GM20000 (cell line): ENCODE measurements at places on chromosomes 2 and 18.

DNA sequence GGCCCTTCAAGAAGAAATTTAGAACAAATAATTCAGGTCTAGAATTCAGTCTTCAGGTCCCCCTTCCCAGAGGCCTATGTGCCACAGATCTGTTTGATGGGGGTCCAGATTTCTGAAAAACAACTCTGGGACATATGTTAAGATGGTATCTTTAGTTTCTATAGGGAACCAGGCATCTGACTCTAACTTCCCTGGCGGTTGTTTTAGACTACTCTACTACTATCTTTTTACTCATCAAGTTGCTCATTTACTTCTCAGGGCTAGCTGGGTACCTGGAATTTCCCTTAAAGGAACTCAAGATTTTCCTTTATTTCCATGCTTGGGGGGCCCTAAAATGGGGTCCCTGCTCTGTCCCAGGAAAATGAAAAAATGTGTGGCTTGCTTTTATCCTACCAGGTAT lies 114.7 kb upstream of the RAB6C start:
- DNase-seq = no peak

DNA sequence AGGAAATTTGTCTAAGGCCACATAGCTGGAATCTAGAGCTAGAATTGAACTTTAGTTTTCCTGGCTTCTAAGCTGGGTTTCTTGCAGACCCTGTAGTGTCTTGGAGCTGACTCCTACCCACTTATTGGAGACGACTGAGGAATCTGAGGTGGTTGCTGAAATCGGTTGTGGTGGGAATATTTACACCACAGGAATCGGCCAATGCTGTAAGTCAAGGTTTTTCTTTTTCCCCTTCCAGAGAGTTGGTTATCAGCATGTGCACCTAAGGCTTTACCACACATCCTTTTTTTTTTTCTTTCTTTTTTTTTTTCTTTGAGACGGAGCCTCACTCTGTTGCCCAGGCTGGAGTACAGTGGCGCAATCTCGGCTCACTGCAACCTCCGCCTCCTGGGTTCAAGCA lies 9.4 kb downstream of the CABLES1 start:
- no peak for DNase-seq

GRCh38 chr2:189726271-189726670 lies 36.3 kb downstream of the OSGEPL1 start:
- DNase-seq = no peak

GRCh38 chr2:26495705-26496297 lies 17.9 kb upstream of the OTOF start:
- no peak for DNase-seq

GRCh38 chr2:1833726-1834125 lies 89.4 kb upstream of the PXDN start:
- no peak for DNase-seq

DNA sequence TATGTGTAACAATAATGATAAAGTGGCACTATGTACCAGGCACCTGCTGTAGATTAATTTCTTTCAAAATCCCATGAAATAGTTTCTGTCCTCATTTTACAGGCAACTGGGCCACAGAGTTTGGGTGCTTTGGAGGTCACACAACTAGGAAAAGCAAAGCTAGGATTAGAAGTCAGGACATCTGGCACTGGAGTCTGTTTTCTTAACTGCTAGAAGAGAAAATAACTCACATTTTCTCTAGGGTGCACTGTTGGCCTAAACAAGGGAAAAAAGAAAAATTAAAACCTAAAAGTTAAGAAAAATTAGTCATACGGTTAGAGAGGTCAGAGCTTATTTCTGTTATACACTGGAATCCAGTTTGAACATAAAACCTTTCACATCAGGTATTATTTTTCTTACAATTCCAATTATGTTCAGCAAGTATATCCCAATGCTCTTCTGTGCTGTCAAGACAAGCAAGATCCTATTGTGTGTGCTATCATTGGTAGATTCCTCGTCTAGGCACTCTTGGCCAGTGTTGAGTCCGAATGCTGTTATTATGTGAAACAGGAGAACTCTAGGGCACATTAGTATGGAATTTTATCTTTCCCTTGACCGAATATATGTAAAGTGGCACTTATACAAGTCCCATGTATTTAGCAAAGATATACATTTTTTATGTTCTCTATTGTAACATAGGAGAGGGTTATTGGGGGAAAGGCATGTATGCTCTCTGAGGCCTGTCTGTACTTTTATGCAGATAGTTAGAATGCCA lies 1.5 kb upstream of the OSGEPL1 start:
- DNase-seq = no peak

DNA sequence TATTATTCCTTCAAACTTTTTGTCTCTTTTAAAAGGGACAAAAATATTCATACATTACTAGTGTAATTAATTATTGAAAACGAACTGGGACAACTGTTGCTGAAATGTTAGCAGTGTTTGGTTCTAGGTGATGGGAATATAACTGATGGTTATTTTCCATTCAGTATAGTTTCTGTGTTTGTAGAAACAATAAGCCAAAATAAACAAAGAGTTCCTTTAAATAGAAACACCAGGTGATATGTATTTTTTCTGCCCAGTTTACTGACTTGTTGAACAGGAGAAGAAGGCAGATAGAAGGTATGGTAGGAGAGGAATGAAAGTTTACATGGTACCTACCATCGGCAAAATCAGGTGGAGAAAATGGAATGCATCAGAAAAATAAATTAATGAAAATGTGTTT lies 74.2 kb downstream of the LYPD6B start:
- no peak for DNase-seq

GRCh38 chr2:73253901-73254300 lies 19.8 kb downstream of the CCT7 start:
- DNase-seq = no peak

DNA sequence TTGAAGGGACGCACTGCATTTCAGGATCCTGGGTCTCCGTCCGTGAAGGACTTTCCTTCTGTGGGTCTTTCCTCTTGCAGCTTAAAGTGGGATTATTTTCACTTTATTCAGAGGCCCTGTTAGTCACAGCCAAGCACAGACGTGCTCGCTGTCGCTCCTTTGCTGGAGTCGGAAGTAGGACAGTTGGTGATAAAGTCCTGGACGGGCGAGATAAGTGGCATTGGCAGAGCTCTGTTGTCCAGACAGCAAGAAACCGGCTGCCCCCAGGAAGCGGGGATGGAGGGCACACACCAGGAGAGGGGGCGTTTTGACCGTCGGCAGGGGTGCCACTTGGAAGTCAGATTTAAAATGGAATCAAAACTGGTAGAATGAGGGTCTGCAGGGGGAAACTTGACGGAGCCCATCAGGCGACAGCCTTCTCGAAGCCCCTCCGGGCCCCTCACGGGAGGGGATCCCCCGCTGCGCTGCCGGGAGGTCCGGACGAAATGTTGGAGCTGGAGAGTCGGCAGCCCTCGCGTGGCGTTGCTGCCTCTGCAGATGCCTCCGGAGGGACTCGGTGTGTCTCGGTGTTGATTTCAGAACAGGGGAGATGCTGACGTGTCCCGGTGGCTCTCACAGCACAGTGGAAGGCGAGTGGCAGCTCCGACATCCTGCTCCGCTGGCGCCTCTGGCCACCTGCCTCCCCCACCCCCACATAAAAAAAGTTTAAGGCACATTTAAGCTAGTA lies 124.2 kb downstream of the NFATC1 start:
- DNase-seq = no peak

DNA sequence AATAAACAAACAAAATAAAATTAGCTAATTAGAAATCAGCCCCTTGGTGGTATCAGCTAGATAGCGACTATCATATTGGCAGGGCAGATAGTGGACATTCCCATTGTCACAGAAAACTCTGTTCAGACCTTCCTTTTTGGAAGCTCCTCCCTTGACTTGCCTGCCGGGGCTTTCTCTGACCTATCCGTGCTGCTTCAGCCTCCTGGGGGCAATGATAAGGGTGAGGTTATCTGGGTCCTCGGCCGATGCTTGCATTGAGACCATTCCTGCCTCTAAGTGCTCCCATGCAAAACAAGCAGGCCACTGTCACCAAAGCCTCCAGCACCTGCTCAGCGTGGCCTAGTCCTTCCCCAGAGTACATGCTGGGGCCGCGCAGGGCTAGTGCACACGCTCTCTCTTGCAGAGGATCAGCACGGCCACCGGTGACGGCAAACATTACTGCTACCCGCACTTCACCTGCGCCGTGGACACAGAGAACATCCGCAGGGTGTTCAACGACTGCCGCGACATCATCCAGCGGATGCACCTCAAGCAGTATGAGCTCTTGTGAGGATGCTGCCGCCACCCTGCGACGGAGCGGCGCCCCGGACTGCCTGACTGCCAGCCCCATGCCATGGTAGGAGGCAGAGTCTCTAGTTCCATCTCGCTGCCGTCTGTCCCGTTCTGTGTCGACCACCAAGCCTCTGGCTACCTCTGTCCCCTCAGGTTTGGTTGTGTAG lies 27.4 kb downstream of the MPPE1 start:
- no peak for DNase-seq

DNA sequence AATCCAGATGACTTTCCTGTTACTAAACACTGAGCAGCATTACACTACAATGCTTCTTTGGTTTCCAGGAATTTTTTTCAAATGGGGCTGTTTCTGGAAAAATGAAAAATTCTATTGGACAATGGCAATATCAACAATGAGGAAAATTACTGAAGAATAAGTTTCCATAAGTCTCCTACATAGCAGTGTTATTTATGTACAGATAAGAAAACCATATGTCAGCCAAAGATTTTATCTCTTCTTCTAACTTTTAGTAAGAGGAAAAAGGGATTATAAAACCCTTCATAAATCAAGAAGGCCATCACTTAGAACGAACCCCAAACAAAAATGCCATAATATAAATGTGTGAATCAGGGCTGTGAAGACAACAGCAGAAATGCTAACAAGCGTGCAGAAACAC lies 31.6 kb upstream of the NOSTRIN start:
- no peak for DNase-seq

DNA sequence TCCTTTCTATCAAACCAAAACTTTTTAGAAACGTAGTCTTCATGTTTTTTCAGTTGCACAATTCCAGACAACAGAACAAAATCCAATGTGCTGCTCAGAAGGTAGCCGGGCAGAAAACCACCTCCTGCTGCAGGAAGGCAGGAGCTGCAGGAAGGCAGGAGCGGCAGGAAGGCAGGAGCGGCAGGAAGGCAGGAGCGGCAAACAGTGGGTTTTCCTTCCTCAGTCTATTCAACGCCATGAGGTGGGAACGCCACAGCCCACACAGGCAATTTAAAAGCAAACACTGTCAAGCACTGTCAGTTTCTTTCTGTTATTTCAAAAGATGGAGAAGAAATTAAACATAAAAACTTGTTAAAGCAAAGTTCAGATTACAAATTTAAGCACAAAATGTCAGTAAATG lies 601.2 kb upstream of the SALL3 start:
- no peak for DNase-seq

DNA sequence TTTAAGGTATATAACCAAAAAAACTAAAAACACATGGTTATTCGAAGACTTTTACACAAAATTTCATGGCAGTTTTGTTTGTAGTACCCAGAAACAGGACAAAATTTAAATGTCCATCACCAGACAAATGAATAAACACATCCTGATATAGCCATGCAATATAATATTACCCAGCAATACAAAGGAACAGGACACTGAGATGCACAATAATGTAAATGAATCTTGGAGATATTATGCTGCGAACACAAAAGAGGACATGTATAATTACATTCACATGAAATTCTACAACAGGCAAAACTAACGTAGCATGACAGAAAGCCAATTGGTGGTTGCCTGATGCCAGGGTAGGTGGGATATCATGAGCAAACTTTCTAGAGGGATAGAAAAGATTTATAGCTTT lies 92.4 kb upstream of the OTX1 start:
- no peak for DNase-seq

GRCh38 chr2:19911808-19912509 lies 10.2 kb upstream of the TTC32 start:
- no peak for DNase-seq

DNA sequence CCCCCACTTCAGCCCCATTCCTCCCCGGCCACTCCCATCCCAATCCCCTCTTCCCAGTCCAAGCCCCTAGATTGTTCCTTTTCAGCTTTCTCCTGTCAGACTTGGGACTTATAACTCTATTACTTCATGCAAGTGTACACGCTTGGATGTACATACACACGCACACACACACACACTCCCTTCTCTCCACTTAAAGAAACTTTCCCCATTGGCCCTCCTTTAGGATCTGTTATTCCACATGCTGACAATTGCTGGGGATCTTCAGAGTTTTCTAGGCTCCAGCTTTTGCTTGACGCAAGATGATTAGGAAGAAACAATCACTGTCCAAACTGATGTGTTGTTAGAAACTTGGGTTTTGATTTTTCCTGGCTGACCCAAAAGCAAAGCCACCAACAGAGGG lies 75.4 kb downstream of the CDK15 start:
- no peak for DNase-seq

- DNase-seq = no peak
Measured at GRCh38 chr18:43507842-43508481, 230.7 kb upstream of the SYT4 start.

- no peak for DNase-seq
Measured at GRCh38 chr2:41970988-41971660, 76.7 kb upstream of the PKDCC start.

GRCh38 chr18:68233018-68233417 lies 481.9 kb downstream of the TMX3 start:
- no peak for DNase-seq

- DNase-seq = no peak
Measured at GRCh38 chr2:201872591-201872990, 66.3 kb downstream of the CDK15 start.

DNA sequence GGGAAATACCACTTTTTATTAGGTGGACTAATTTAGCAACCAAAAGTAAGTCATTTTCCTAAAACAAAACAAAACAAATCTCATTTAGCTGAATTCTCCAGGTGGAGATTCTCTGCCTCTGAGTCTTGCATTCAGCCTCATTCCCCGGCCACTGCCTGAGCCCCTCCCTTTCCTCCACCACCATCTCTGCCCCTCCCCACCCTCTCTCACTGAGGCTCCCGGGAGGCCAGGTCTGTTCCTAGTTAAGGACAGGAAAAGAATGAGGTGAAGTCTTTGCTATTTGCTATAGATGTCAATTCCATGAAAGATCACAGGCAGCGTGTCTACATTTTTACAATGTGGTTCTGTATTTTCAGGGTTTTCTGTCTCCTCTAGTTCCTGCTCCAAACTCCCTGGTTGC lies 83.0 kb upstream of the SOX11 start:
- DNase-seq = no peak

DNA sequence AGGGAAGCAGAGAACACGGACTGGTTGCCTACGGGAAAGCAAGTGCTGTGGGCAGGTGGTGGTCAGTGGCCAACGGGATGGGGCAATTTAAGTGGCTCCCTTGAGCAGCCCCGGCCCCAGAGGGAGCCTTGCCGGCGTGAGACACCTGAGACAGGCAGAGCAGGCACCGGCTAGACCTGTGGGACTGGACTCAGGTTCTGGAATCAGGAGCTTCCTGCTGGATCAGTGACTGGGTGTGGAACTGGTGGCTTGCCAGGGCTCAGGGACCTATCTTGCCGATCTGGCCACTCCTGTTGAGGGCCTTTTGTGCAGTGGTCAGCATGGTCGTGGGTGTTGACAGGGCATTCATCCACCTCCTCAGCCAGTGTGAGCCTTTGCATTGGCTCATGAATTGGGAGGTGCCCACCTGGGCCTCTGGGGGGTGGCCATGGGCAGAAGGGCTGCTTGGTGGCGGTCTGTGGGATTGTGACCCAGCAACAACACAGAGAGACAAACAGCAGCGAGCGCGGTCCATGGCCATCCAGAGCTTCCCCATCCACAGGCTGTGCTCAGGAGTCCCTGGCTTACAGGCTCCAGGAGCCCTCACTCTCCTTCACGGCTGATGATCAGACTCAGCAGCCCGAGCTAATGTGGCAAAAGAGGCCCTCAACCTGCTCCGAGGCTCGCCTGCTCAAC lies 85.4 kb upstream of the ZNF516 start:
- DNase-seq = no peak
